Activated CD8-positive, alpha-beta memory T cell treated with anti-CD3 and anti-CD28 coated beads, Interleukin-2, amount 10 ng/mL, durations not matched to agents 7 days and 5 days (primary cell): ENCODE measurements at places on chromosomes 3 and 15. TPM values are rescaled to one million over a fixed set of nuclear protein-coding genes. Genes with fewer than 3 reads are reported as not detected.
A peak's percentile ranks its signal among the peaks of the same experiment; 100 is the strongest.

Gene VPS39
- 58.7 TPM for total RNA-seq

- DNase-seq: no peak
Measured at GRCh38 chr15:70219256-70219895, 121.7 kb upstream of the TLE3 start.

Gene C3orf52
- total RNA-seq: 2.4 TPM

Gene CD276
- not detected for total RNA-seq

DNA sequence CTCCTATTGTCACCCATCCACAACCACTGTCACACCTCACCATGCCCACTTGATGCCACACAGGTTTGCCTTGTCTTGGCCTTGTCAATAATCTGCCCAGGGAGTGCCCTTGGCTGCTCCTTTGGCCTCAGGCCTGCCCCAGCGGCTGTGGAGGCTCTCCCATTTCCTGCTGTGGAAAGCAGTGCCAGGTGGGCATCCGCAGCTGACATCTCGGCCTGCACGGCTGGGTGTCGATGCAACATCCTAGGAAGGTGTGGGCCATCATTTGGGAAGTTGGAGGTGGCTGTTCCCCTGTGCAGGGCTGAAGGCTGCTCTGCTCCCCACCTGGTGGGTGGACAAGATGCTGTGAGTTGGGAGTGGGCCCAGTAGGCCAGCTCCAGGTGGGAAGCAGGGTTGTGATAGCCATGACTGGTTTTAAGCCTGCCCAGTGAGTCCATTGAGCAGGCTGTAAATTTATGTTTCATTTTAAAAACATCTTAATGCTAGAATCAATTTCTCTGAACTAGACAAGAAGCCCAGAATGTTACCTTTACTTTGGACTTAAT lies 12.5 kb downstream of the DNAH1 start:
- no peak for DNase-seq

DNA sequence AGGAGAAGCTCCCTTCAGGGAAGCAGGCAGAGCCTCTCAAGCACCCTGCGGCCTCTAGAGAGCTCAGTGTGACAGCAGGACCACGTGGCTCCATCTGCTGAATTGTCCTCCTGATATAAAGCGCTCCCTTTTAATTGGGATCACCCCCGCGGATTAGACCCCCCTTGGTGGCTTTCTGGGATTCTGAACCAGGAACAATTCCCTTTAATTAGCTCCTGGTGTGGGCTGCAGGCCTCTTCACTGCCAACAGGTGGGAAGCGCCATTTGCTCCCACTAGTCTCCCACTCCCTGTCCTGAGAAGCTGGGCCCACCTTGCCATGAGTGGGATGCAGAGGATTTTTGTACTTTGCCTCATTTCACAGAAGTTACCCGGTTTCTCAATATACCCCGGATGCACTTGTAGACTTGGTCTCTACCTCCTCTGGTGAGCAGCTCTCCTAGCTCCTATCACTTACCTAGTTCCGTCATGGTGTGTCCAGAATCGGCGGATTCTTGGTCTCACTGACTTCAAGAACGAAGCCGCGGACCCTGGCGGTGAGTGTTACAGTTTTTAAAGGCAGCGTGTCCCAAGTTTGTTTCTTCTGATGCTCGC lies 592 bp downstream of the PGPEP1L start:
- DNase-seq: no peak

GRCh38 chr15:56893364-56893678 lies 25.1 kb upstream of the TCF12 start:
- no peak for DNase-seq

GRCh38 chr15:40936709-40937666 lies 7.8 kb downstream of the DLL4 start:
- no peak for DNase-seq

DNA sequence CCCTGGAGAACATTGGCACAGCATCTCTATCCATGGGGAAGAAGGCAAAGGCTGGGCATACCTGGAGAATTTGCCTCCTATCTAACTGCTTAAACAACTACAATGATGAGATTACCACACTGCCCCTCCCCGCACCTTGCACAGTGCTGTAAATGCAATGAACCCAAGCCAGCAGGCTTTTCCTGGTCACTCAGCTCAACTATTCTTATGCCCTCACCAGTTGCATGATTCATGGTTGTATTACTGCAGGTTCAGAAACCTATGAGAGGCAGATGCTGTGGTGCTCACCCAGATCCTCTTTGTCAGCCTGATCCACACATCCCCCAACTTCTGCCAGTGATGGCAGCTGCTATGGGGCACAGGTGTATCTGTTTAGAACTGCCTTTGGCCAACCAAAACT lies 77.7 kb upstream of the STAC start:
- no peak for DNase-seq

Gene PRSS50
- total RNA-seq: not detected

DNA sequence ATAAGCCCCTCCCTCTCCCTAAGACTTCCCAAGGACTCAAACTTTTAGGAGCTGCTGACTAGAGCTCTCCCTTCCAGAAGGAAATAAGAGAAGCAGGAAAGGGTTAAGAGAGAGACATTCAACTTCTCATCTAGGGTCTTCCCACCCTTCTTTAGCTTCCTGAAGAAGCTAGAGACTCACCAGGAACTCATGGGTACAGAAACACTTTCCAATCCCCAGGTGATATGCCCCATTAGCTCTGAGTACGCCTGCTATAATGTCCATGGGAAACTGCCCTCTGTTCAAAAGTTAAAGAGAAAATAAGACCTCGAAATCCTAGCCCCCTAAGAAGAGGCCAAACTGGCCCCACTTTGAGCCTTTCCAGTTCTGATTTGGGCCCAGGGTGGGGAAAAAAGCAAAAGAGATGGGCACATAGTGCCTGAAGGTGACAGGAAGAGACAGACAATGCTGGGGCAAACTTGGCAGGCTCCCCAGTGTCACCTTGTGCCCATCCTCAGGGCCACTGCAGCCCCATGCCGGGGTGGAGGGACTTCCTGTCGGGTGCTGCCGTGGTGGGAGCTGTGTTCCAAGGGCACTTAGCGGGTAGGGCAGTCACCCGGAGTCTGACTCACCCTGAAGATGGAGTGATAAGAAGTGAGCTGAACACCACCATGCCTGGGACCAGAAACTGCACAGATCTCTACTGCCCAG lies 29.5 kb downstream of the CCDC12 start:
- peak; percentile 89 for DNase-seq

Gene TERB2
- total RNA-seq: not detected

GRCh38 chr15:49877117-49877872 lies 241.7 kb downstream of the ATP8B4 start:
- no peak for DNase-seq

DNA sequence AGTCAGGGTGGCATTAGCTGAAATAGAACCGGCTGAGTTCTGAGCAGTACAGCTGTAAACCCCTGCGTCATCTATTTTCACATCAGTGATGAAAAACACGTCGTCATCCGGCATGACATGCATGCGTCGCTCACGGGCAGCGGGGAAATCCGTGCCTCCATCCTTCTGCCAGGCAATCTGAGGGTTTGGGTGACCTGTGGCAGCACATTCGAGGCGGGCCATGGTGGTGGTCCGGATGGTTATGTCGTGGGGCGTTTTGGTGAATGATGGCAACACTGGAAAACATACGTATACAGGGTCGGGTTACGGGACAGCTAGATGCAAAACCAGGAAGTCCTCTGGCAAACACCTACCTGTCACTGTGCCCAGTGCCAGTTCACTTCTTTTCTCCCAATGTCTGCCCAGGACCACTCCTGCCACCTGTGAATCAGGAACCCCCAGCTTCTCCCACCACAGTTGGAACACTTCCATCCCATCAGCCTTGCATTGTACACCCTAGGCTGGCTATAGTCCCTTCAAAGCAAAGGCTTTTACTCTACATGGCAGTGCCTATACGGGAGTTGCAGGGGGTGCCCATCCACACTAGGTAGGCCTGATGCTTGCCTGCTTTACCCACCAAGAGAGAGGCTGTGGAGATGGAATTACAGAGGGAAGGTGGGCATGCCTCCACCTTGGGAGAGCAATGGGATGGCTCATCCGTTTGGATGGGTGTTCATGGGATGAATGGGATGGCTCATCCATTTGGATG lies 116.7 kb downstream of the LRIG1 start:
- DNase-seq: no peak

DNA sequence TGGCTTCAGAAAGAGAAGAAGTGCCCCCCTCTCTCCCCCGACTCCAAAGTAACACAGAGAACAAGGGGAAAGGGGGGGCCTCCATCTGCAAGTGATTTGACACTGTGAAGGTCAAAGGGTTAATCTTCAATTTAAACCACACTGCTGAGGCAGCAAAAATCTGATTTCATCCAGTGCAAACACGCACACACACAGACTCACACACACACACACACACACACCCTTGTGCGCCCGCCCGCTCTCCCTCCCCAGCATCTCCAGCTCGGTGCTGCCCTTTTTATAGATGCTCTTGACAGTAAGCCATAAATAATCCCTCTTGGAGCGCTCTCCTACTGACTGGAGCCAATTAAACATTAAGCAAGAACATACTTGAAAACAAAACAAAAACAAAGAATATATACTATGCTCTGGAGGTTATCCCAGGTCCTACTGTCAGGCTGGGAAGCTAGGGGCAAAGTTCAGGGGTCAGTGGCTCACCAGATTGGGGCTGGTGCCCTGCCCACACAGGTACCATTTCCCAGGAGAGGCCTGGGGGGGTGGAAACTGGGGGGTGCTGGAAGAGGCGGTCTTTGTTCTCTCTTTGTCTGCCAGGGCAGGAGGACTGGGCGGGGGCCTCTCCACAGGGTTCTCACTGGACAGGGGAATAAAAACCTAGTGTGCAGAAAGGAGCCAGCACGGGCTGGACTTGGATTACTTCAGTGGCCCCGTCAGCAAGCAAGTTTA lies 16.3 kb downstream of the BMF start:
- DNase-seq: no peak

- no peak for DNase-seq
Measured at GRCh38 chr3:123271466-123272159, 69.9 kb downstream of the SEC22A start.

Gene MYZAP
- not detected for total RNA-seq

DNA sequence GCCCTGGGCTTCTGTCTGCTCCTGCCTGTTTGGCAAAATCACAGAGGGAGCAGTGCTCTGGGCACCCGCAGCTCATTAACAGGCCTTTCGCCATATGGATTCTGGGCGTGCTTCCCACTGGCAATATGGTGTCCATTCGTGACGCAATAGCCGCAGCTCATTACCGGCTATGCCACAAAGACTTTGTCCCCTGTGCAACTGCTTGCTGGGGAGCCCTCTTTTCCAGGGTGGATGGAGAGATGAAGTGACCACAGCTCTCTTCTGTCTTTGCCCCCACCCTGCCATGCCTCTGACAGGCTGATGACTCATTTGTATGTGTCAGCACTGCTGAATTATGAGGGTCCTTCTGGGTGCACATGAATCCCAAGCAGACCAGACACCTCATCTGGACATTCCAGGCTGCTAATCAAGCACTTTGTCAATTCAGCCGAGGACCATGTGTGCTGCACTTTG lies 214.3 kb upstream of the FEZF2 start:
- DNase-seq: no peak

DNA sequence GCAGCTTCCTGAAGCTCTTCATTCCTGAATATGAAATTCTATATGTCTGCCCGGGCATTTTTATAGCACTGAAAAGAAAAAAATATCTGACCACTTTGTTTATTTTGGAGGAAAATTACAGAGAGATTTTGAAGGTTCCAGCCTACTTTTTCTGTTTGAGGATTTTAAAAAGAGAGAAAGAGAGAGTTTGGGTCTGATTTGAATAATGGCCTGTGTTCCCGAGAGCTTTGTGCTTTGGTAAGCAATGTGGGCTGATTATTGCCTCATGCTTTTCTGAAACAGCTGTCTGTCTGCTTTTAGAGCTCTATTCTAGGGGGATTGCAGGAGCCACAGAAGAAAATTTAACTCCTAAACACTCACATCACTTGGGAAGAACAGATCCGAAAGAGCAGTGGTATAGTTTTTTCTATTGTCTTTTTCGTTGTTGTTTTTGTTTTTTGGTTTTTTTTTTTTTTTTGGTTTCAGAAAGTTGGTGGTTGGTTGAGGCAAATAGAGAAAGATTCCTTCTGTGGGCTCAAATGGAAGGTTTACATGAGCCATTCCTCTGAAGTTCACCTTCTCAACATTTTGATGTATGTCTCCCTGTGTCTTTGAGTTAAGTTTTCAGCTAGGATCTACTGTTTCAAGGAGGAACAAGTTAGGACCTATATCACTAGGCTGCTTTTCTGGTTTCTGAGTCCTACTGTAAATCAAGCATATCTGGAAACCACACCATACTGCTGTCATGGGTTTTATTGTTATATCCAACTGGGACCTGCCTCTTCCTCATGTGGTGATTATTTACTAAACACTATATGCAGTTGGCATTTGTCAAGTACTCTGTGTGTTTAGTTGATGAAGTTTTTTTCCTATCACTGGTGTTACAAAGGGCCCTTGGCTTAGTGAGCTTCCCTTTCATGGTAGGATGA lies 178.9 kb downstream of the KCNMB2 start:
- DNase-seq: no peak

DNA sequence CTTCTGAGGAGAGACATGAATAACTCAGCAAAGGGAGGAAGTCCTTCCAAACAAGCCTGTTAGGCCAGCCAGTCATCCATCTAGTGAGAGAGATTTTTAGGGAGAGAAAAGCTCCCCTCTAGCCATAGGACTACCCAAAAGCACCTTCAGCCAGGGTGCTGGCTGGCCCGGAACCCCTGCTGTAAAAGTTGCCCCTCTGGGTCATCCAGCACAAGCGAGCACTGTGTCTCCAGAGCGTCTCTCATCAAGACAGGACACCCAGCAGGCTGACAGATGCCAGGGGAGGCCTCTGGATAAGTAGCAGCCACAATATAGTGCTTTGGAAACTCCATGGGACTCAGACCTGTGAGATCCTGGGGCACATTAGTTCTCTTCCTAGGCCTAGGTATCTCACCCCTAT lies 24.5 kb downstream of the ANXA2 start:
- no peak for DNase-seq
